Endothelial cell of umbilical vein (primary cell): ENCODE measurements at places on chromosomes 2 and 18. TPM values are rescaled to one million over a fixed set of nuclear protein-coding genes. Genes with fewer than 3 reads are reported as not detected.

XIRP2 gene
- total RNA-seq: 0.18 and 0.66 TPM in 2 replicates

DSG4 gene
- not detected in 2 replicates for total RNA-seq

ALK gene
- not detected in 2 replicates for total RNA-seq

GALNT5 gene
- not detected in 2 replicates for total RNA-seq

GLB1L gene
- 9.2 and 9.5 TPM in 2 replicates for total RNA-seq

POTEJ gene
- total RNA-seq: 0.24 TPM in 1 of 2 replicates, not detected in the other

PDE1A gene
- 0.49 and 0.83 TPM in 2 replicates for total RNA-seq

GRHL1 gene
- 0.85 and 1.1 TPM in 2 replicates for total RNA-seq

KATNAL2 gene
- total RNA-seq: 1.3 and 1.8 TPM in 2 replicates

BCL11A gene
- total RNA-seq: 0.88 and 0.92 TPM in 2 replicates

CNTNAP5 gene
- total RNA-seq: not detected in 2 replicates

TFCP2L1 gene
- total RNA-seq: not detected in 2 replicates

PAX8 gene
- 0.22 and 0.28 TPM in 2 replicates for total RNA-seq

HOXD13 gene
- total RNA-seq: not detected in 2 replicates

MC2R gene
- not detected in 2 replicates for total RNA-seq

GPR75 gene
- 4.7 and 5.0 TPM in 2 replicates for total RNA-seq

IL1RL1 gene
- 44.0 and 55.1 TPM in 2 replicates for total RNA-seq
